ENCODE measurements at places on chromosomes 16 and 17. TPM values are rescaled to one million over a fixed set of nuclear protein-coding genes. Genes with fewer than 3 reads are reported as not detected.

GRCh38 chr16:27239026-27239425 is 29.5 kb downstream of the NSMCE1 start:
- DNase-seq: no peak

TUBG2 gene
- 6.8 TPM for total RNA-seq

IGFALS gene
- total RNA-seq: not detected

- no peak for DNase-seq
These were observed 11.4 kb downstream of the FAM117A start for GRCh38 chr17:49752508-49752907.

GCGR gene
- total RNA-seq: not detected

ETV4 gene
- total RNA-seq: 75.9 TPM
